ENCODE measurements at places on chromosomes 1 and 21.

- peak; percentile 48 for DNase-seq
Observed at GRCh38 chr1:202235856-202236837, 42.5 kb downstream of the LGR6 start.

DNA sequence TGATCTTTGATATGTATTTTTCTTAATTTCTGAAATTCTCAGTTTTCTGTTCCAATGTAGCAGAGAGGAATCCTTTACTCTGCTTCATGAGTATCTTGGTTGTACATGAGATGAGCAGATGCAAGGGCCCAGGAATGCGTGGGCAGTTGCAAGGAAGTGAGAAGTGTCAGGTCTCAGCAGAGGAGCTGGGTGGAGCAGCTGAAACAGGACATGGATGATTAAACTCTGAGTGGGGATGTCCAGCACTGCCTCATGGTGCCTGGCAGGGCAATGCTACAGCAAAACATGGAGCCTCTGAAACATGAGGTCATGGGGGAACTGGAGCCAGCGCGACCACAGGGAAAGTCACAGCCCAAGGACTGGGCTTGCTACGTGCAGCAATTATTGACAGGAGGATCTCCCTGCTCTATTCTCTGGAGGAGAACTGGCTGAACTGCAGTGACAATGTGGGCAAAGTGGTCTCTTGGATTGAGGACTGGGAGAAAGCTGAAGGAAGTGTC lies 48.4 kb downstream of the COLGALT2 start:
- DNase-seq, result peak; percentile 37

- DNase-seq, result no peak
Observed at GRCh38 chr1:29584776-29585175, 348.5 kb downstream of the PTPRU start.

DNA sequence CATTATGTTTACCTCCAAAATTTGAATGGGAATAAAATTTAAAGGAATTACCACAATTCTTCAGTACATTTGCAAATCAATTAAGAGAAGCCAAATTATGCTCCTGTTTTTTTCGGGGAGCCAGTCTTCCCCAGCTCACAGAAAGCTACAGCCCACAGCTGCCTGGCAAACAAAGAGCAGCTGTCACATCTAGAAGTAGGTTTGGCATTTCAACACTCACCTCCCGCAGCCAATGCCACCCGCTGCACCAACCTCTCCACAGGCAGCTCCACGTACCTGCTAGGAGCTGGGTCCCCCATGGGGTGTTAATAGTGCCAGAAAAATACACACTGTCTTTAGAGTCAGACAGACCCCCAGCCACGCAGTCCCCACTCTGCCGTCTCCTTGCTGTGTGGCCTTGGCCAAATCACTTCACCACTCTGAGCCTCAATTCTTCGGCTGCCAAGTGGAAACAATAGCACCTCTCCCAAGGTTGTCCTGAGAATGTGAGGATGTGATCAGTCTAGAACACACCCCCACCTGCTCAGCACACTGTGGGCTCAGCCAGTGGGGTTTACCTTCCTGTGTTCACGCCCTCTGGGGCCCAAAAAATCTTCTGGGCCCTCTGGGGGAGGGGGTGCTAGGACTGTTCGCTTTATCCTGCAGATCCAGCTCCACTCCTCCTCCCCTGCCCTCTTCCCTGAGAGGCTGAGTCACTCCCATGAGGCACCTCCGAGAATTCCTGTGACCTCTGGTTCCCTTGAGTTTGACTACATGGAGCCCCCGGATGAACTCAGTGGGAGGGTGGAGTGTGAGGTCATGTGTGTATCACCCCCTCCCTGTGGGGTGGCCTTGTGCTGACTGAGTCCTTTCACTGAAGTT lies 204.3 kb upstream of the GRIK3 start:
- no peak for DNase-seq

DNA sequence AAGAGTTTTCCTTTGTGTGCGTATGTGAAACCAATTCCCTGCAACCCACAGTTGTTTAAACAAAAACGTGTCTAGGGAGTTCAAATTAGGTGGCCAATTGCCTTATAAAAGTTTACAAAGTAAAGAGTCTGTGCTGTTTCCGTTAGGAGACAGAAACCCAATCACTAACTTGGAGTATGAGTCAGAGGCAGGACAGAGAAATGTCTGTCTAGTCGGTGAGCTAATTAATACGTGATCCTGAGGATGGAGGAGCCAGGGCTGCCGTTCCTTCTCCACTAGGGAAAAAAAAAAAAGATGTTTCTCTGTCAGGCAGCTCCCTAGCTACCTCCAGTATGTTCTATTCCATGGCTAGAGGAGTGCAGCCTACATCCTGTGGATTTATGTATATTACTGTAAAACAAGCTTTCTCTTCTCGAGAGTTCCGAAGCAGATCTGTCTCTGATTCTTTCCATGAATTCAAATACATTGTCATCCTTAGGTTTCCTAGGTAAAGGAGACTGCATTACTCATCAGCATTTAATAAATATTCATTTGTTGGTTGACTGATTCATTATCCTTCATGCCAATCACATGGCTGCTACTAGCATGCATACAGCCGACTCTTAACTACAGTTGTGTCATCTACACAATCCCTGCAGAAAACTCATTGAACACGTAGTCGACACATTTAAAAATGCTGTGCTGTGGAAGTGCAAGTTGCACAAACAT lies 430.6 kb downstream of the KIF26B start:
- peak; percentile 17 for DNase-seq

DNA sequence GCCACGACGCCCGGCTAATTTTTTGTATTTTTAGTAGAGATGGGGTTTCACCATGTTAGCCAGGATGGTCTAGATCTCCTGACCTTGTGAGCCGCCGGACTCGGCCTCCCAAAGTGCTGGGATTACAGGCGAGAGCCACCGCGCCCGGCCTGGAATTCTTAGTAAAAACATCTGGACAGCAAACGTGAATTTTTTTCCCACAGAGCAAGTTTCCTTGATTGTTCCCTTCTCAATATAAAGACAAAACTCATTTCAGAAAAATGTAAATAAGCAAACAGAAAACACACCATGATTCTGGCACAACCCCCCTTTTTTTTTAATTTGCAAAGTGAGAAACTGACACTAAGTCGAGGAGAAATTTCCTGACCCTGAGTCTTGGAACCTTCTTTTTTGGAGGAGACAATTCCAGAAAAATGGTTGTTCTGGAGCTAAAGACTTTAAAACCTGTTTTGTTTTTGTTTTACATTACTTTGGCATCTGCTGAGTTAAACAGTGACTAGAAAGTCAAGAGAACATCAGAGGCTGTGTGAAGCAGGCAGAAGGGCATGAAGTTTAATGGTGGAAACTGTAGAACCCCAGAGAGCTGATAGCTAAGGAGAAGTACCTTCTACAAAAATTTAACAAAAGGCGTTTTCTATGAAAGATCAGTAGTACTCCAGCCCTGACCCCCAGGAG lies 10.3 kb upstream of the HMGCS2 start:
- DNase-seq, result no peak

DNA sequence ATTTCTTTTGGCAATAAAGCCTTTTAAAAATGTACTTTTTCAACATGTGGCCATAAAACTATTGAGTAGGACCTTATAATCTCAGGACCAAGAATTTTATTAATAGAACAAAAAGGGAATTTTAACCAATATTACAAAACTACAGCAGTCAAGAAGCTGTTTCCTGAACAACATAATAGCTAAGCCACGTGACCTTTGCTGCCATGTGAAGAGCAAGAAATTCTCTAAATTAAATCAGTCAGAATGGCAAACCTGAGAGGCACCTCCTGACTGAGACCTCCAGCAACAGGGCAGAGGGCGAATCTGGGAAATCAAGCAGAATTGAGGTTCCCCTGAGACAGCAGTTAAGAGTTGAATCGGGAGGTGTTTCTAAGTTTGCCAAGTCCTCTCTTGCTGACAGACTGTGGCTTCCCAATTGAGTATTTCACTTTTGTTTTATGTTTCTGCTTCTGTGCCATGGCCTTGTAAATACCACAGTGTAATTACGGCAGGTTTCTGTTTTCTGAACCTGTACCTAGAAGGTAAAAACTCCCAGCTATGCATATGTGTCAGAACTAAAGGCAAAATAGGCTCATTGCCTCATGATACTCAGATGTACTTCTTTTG lies 358.4 kb downstream of the NTNG1 start:
- no peak for DNase-seq

DNA sequence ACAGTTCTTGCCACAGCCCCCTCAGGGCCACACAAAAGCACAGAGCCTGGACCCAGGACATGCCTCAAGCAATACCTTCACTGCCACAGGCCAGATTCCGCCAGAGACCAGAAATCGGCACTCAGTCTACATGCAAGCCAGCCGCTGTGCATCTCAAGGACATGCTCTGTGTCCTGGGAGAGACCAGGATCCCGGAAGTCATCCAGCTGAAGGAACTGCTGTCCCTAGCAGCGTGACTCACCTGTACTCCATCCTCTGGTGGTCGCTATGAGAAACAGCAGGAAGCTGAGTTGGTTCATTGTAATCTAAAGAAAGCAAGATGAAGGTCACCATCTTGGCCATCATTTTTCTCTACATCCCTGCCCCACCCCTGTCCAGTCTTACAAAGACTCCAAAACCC lies 401 bp downstream of the ITLN1 start:
- no peak for DNase-seq

DNA sequence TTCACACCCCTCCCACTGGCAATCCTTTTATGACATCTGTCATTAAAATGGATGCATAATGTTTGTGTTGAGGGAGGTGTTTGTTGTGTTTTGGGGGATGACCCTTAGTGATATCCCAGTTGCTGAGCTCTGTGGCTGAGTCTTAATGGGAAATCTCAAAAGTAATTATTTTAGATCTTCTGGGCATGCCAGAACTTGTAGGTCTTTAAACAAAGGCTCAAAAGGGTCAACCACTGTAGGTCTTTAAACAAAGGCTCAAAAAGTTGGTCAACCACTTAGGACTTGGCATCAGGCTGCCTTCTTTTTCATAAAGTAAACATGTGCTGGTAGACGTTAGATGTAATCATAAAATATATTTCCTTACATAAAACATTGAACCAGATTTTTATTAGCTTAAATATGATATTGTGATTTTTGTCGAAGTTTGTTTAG lies 78.0 kb downstream of the CDC14A start:
- DNase-seq, result no peak

DNA sequence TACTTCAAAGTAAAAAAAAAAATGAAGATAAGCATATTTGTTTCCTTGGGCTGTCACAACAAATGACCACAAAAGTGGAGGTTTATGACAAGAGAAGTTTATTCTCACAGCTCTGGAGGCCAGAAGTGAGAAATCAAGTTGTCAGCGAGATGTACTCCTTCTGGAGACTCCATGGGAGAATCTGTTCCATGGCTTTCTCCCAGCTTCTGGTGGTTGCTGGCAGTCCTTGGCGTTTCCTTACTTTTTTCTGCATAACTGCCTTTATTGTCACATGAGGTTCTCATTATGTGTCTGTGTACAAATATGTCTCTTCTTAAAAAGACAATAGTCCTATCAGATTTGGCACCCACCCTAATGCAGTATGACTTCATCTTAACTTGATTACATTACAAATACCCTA lies 398.3 kb downstream of the KCNT2 start:
- DNase-seq, result peak; percentile 47

- DNase-seq, result no peak
Observed at GRCh38 chr1:119966020-119966419, 69.7 kb upstream of the ADAM30 start.

DNA sequence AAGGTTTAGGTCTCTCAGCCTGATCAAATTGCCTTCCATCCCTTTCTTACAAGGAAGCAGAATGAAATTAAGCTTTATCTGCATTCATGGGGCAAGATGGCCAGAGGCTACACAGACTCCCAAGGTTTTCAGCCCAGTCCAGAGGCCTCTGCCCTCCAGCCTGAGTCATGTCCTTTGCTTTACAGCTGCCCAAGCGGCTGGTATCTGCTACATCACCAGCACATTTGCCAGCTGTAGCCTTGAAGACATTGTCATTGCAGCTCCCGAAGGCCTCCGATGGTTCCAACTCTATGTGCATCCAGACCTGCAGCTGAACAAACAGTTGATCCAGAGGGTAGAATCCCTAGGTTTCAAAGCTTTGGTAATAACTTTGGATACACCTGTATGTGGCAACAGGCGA lies 16.0 kb downstream of the HAO2 start:
- no peak for DNase-seq

DNA sequence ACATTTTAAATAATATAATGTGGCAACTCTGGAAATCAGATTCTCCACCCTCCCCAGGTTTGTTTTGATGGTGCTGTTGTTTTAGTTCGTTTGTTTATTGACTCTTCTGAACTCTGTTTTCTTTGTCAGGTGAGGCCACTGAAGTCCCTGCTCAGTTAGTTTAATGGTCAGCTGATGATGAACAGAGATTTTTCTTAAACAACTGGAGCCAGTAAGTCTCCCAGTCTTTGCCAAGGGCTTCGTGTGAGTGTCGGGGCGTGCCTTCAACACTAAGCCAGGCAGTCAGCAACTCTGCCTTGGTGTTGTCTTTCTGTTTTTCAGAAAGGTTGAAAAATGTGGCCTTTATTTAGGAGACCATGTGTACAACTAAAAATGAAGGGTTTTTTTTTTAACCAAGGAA lies 58.9 kb downstream of the TEX35 start:
- DNase-seq, result no peak

DNA sequence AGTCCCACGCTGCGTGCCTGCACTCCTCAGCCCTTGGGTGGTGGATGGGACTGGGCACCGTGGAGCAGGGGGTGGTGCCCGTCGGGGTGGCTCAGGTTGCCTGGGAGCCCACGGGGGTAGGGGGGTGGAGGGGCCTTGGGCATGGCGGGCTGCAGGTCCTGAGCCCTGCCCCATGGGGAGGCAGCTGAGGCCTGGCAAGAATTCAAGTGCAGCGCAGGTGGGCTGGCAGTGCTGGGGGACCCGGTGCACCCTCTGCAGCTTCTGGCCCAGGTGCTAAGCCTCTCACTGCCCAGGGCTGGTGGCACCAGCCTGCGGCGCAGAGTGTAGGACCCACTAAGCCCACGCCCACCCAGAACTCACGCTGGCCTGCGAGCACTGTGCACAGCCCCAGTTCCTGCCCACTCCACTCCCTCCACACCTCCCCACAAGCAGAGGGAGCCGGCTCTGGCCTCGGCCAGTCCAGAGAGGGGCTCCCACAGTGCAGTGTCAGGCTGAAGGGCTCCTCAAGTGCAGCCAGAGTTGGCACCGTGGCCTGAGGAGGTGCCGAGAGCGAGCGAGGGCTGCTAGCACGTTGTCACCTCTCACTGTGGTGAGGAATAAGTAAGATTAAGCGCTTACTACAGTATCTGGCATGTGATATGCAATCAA lies 12.8 kb downstream of the TNNI3K start:
- no peak for DNase-seq

- DNase-seq, result peak; percentile 75
Observed at GRCh38 chr1:226121587-226122400, 59.3 kb downstream of the H3-3A start.

DNA sequence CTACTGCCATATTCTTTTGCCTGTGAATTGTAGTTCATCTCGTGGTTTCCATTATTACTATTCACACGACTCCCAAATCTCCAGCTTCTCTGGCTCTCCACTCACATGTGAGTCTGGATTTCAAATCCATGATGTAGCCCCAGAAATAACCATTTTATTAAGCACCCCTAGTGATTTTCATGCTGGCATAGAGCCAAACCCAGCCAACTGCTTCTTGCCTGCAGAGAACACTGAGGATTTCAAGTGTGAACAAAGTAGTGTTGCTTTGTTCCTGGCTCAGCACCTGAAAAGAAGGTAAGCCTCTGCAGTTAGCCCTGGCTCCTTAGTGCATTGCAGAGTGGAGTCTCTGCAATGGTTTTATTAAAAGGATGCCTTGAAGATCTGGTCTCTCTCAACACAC lies 25.9 kb downstream of the UTP25 start:
- no peak for DNase-seq
